ENCODE measurements at places on chromosomes 12 and 14.

DNA sequence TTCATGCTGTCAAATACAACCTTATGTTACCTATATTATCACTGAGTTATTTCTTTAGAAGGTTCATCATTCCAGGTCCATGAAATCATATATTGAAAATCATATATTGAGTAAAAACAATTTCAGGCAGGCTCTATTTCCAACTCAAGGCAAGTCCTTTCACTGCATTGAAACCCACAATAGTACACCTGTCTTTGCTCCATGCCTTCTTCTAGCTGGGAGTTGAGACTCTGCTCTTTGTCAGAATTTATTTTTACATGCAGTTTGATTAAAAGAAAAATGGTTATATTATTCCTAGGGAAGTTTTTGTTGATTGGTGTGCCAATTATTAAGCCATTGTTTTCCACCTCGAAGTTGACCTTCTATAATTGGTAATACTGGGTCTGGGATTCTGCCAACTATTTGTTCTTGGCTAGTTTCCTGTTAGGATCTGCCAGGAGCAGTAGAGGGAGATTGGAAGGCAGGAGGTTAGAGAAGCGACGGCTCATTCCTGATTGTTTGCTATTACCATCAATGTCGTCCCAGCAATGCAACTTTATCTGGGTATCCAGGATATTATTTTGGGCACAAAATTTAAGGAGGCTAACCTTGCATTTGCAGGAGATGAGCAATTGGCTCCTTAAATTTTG, 79.5 kb upstream of the MIS18BP1 start:
- DNase-seq: no peak

- DNase-seq: no peak
Measured at GRCh38 chr12:120090206-120090605, 26.3 kb downstream of the RAB35 start.

GRCh38 chr14:56860441-56860840, 50.2 kb upstream of the OTX2 start:
- DNase-seq: no peak

- DNase-seq: peak; percentile 80
Measured at GRCh38 chr12:67633708-67634107, 14.8 kb upstream of the DYRK2 start.

- DNase-seq: no peak
Measured at GRCh38 chr14:33790996-33791395, 159.9 kb downstream of the EGLN3 start.

- no peak for DNase-seq
Measured at GRCh38 chr14:50718949-50719348, 50.8 kb upstream of the SAV1 start.

DNA sequence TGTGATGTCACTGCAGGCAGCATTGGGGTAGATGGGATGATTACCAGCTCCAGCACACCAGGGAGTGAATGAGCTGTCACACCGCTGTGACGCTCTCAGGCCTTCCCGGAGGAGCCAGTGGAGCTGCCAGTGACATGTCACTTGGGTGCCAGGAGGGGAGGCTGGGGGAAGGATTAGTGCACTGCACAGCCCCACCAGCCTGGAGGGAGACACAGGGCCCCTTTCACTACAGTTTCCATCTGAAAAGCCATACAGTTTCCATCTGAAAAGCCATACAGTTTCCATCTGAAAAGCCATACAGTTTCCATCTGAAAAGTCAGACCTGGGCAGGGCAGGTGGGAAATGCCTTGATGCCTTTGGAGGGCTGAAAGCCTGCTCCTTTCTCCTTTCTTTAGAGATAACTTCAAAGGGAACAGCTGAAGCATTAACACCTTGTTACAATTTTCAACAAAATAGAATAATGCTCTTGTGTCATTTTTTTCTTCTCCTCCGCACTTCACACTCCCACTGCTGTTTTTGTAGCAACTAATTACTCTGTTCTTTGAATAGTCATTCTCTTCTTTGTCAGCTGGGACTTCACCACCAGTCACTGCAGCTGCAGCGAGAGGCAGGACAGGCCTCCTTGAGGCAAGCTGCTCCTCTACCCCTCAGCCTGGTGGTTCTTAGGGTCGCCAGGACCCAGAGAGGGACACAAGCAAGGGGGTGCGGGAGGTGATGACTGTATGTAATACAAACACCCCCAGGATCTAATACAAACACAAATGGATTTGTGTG, 256.9 kb upstream of the RGS6 start:
- DNase-seq: no peak

All from RPMI8226 (cell line).